ENCODE measurements at places on chromosomes 13 and 19. TPM values are rescaled to one million over a fixed set of nuclear protein-coding genes. Genes with fewer than 3 reads are reported as not detected.

KLK14 gene
- polyA plus RNA-seq, result 0.81 TPM

CLEC17A gene
- 0.16 TPM for polyA plus RNA-seq

SERTM1 gene
- polyA plus RNA-seq, result 3.5 TPM

GRCh38 chr13:25214491-25215252 is 42.6 kb upstream of the AMER2 start:
- peak; percentile 14 for DNase-seq

GRCh38 chr19:50562996-50563395 is 5.2 kb downstream of the LRRC4B start:
- no peak for DNase-seq

GRCh38 chr13:47251771-47252170 is 354.9 kb upstream of the HTR2A start:
- DNase-seq, result no peak

GRCh38 chr13:48801255-48801654 is 147.5 kb downstream of the CYSLTR2 start:
- no peak for DNase-seq

DNA sequence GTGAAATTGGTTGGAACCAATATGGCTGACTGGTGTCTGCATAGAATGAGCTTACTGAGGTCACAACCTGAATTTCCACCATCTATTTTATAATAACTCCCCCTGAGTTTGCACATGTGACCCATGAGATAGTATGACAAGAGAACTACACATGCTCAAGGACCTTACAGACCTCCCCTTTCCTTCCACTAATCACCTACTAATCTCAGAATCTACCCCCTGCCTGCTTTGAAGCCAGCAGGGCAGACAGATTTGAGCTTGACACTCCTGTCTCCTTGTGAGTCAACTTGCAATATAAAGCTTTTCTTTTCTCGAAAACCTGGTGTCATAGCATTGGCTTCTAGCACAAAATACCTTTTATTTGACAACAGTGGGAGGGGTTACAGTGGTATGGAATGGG is 248.4 kb downstream of the RFC3 start:
- no peak for DNase-seq

DNA sequence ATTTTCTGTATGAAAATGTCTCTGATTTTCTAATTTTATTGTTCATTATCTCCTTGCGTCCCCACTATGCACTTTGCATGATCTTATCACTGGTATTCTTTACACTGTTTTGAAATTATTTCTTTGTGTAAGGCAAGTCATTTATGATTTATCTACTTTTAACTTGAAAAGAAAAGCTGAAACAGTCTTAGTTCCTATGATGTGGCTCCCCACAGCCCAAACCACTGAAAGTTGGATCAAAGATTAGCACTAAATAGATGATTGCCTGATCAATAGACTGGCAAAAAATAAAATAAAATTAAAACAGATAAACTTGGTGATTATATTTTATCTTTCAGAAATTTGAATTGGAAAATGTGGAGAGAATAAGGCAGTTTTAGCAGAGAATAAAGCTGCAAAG is 1101.9 kb downstream of the PCDH9 start:
- no peak for DNase-seq

DNA sequence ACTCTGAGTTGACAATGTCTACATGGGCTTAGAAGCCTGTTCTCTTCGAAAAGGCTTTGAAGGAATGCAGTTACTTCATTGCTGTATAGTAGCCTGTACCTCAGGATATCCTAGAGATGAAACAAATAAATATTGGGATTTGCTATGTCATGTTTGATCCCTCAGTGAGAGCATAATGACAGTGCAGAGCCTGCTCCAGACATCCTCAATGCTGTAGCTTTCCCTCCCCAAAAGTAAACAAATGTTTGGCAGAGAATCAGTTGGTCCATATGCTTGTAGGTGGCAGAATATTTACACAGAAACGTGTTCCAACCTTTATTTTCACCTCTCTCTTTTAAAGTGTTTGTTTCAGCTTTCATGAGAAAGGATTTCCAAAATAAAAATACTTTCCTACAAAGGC is 515.3 kb upstream of the SGCG start:
- no peak for DNase-seq

Measured in adrenal gland (tissue), 19 donors.